Adrenal gland (tissue), 19 donors: ENCODE measurements at places on chromosomes 1 and 21. TPM values are rescaled to one million over a fixed set of nuclear protein-coding genes. Genes with fewer than 3 reads are reported as not detected.

The OSBPL9 gene
- 88.4 TPM for total RNA-seq

The SPRR4 gene
- not detected for total RNA-seq

The LRRC53 gene
- not detected for total RNA-seq

The ANGEL2 gene
- 41.3 TPM for total RNA-seq

The RUNX3 gene
- total RNA-seq = 4.5 TPM

The KCTD3 gene
- 78.0 TPM for total RNA-seq

The OR10Z1 gene
- not detected for total RNA-seq

The PM20D1 gene
- not detected for total RNA-seq

The GPA33 gene
- total RNA-seq = not detected

The OPTC gene
- total RNA-seq = not detected

The ETV3 gene
- total RNA-seq = 13.1 TPM

The ILDR2 gene
- total RNA-seq = 1.1 TPM

The TEKT2 gene
- 0.55 TPM for total RNA-seq

The RASSF5 gene
- total RNA-seq = 55.3 TPM

The LEMD1 gene
- not detected for total RNA-seq

The APOBEC4 gene
- total RNA-seq = not detected

The FMO3 gene
- total RNA-seq = 34.6 TPM

The CPT2 gene
- 47.0 TPM for total RNA-seq

The KCNA2 gene
- total RNA-seq = 0.06 TPM

The SPRR2F gene
- total RNA-seq = not detected

The PROX1 gene
- total RNA-seq = 20.2 TPM

The ELAVL4 gene
- 0.27 TPM for total RNA-seq

The DNAJC28 gene
- total RNA-seq = 3.3 TPM

The TSPEAR gene
- not detected for total RNA-seq

The OR2L13 gene
- total RNA-seq = not detected

The MPL gene
- total RNA-seq = 0.21 TPM

The HENMT1 gene
- 1.3 TPM for total RNA-seq

The IVL gene
- total RNA-seq = not detected

The THEM5 gene
- not detected for total RNA-seq

The CDCA8 gene
- total RNA-seq = 1.7 TPM

The NR1I3 gene
- total RNA-seq = not detected

The PLA2G2A gene
- total RNA-seq = 3.6 TPM

The UBXN10 gene
- 2.6 TPM for total RNA-seq
